ENCODE measurements at places on chromosomes 7 and 10. TPM values are rescaled to one million over a fixed set of nuclear protein-coding genes. Genes with fewer than 3 reads are reported as not detected.

HOXA3 gene
- not detected for total RNA-seq

NPFFR1 gene
- not detected for total RNA-seq

FFAR4 gene
- 0.24 TPM for total RNA-seq

FBXO24 gene
- total RNA-seq = 0.41 TPM

GPR141 gene
- total RNA-seq = 0.60 TPM

GATA3 gene
- total RNA-seq = 1.3 TPM

PTPRN2 gene
- total RNA-seq = 1.6 TPM

ZNF485 gene
- 1.8 TPM for total RNA-seq

CFAP46 gene
- 0.57 TPM for total RNA-seq

MYO1G gene
- total RNA-seq = 1.9 TPM

CUZD1 gene
- not detected for total RNA-seq

DNA sequence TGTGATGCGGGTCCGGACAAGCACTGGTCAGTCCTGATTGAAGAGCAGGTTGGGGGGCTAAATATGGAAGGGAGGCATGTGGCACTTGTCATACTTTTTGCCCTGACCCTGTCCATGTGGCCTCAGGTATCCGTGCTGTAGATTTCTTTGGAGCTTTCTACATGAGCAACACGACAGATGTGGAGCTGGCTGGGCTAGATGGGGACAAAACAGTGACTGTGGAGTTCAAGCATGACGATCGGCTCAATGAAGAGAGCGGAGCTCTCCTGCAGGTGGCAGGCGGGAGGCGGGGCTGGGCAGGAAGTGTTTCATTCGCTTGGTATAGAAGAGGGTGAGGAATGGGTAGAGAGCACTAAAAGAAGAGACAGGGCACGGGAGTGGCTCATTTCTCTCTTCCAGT, 13.0 kb upstream of the CHCHD1 start:
- DNase-seq = no peak

GRCh38 chr7:151624246-151624928, 104.7 kb upstream of the RHEB start:
- no peak for DNase-seq

DNA sequence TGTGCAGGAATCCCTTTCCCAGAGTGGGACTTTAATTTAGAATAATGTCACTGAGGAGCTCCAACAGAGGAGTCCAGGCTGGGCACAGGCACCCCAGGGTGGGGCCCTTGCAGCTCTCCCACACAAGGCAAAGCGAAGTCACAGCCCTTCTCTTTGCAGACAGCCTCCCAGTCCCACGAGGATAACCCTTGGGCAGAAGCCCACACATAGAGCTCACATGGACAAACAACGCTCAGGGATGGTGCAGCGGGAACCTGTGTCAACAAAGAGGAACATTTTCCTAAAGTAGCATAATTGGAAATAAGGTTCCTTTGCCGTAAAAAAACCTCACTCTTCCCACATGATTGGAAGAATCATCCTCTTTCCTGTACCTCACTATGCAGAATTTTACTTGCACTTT, 29.3 kb upstream of the GGCT start:
- DNase-seq = no peak

DNA sequence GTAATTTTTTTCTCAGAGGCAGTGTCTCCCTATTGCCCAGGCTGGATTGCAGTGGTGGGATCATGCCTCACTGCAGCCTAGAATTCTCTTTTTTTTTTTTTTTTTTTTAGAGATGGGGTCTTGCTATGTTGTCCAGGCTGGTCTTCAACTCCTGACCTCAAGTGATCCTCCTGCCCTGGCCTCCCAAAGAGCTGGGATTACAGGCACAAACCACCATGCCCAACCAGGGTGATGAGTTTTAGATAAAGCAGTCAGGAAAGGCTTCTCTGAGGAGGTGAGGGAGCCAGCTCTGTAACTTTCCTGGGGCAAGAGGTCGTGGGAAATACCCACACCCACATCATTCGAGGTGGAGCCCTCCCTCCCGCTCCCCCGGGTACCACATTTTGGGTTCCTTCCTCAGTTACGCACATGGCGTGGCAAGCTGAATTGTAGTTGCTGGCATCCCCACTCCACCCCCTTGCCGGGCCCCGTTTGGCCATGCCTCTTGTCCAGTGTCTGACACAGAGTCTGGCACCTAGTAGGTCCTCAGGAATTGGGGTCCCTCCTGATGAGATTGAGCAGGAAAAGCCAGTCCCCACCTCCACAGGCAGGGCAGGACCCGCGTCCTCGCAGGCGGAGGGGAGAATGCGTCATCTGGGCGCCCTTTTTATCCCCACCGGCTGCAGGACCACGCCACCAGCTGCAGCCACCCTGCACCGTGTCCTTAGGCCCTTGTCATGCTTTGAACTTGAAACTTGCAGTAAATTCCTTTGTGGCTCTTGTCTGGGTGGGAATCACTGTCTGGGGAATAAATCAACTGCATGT, 43.4 kb downstream of the CLIP2 start:
- no peak for DNase-seq

GRCh38 chr7:98420966-98421612, 20.2 kb upstream of the BAIAP2L1 start:
- DNase-seq = peak; percentile 76

DNA sequence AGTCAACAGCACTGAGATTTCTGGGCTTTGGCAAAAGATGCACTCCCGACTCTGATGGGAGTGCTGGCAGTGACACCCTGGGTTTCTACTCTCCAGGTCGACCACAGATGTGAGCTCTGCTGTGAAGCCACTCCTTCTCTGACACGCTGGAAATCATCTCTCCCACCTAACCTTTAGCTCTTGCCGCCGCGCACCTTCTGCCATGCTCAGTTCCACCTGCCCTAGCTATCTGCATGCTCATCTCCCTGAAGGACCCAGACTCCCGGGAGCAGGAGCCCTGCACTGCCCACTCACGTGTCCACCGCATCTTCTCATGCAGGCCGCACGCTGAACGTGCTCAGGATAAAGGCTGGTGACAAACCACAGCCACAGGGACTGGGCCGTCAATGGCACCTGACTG, 174.8 kb downstream of the TNS3 start:
- DNase-seq = no peak

DNA sequence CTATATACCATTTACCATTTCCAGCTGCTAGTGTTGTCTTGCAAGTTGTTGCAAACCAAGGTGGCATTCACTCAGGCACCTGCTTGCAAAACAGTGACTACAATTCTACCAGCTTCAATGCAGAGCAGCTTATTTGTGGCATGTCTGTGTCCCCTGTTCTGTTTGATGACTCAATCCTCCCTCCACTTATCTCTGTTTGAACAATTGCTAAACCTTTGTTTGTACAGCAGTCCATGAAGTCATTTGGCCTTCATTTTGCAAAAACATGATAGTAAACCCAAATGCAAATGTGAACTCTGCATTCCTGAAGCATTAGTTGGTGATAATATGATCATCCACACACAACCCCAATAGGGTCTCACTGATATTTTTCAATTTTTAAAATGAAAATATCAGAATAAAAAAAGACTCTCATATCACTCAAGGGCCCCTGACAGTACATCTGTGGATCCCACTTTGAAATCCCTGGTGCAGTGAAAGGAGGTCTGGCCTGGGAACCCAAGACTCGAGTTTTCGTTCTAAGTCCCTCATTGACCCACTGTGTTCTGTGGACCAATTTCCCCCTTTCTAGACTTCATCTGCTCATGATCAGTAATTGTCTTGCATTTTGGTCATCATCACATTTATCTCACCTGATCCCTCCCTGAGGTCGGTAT, 425.4 kb downstream of the RPS24 start:
- no peak for DNase-seq

- no peak for DNase-seq
Measured at GRCh38 chr7:117675497-117676435, 195.9 kb downstream of the CFTR start.

DNA sequence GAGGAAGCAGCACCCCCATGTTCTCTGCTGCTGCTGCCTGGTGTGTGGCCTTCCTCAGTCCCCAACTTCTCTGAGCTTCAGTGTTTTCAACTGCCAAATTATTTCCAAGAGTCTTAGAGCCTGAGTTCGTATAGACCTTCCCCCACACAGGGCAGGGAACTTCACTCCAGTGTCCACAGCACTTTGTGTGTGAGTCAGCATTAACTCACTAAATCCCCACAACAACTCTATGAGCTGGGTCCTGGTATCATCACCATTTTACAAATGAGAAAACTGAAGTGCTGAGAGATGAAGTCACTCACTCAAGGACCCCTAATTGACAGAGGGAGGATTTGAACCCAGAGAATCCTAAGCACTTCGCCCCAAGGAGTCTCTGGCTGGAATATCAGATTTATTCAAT, 48.3 kb downstream of the ADCYAP1R1 start:
- DNase-seq = no peak

DNA sequence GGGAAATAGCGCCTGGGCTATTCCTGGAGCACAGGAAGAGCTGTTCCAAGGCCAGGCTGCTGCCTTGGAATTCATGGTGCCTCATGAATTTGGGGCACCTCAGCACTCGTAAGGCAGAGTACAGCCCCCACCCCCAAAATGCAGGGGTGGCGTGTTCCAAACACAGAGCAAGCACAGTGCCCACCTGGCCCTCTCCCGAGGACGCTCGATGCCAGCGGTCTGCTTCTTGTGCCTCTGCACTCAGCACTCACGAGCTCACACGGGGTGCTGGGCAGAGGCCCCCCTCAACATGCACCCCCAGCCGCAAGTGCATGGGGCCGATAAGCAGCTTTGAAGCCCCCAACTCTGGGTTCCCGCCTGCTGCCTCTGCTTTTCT, 60.1 kb downstream of the ZRANB1 start:
- DNase-seq = no peak

GRCh38 chr10:72329290-72330068, 25.2 kb downstream of the DNAJB12 start:
- DNase-seq = peak; percentile 28

GRCh38 chr10:124446830-124447750, 2.7 kb downstream of the NKX1-2 start:
- DNase-seq = no peak

DNA sequence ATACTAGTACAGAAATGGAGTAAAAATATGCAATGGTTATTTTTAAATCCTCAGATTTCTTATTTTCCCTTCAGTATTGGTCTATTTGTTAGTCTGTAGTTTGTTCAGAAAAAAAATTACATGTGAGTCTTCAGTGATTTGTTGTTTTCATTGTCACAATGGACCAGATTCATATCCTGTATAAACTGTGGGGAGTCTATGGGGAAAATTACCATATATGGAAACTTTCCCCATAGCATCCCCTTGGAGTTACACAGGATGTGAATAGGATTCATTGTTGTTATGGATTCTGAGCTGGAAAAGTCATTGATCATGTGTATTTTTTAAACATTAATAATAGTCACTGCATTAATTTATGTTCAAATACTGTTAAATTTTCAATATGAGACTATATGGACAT, 72.6 kb downstream of the ST7 start:
- DNase-seq = no peak

DNA sequence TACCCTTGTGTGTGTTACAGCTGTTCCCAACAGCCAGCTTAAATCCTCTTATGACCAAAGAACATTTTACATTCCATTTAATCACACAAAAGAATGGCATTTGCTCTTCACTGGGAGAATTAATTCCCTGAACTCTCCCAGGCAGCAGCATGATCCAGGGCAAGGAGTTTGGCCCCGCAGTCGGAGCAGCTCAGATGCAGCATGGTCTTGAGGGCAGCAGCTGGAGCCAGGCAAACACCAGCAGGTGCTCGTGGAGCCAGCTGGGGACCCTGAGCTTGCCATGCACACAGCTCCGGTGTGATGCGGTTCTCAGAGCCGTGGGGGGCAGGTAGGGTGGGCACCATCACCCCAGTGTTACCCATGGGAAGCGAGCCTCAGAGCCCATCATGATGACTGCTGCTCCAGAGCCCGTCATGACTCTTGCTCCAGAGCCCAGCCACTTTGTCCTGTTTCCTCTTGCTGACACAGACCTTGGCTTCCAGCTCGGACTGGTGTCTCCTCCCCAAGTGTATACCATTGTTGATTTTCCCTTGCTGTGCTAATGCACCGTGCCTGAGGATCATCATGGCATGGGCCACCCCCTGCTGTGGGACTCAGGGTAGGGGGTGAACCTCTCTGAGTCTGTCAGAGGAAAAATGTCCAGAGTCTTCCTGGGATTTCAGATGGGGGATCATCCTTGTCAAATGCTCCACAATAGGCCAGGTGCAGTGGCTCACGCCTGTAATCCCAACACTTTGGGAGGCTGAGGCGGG, 75.8 kb downstream of the ZRANB1 start:
- no peak for DNase-seq

DNA sequence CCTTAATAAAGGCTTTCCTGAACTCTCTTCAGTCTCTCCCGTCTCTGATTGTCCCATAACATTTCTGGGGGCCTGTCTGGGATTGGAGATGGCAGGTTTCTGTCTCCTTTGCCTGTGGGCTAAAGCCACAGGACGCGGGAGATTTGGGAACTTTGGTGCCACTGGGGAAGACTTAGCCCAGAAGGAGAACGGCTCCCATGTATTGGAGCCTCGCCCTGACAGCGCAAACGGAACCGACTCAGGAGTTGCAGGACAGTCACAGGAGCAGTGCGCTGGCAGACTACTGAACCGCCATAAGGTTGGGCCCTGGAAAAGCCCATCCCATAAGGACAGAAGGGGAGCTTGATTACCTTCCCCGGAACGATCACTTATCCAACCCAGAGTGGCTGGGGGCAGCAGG, 7.1 kb upstream of the ZNF33B start:
- DNase-seq = no peak

- peak; percentile 72 for DNase-seq
Measured at GRCh38 chr7:37405603-37406122, 43.0 kb downstream of the ELMO1 start.

GRCh38 chr7:73606801-73607691, 17.3 kb downstream of the MLXIPL start:
- peak; percentile 86 for DNase-seq

GRCh38 chr7:240887-241421, 48.6 kb downstream of the FAM20C start:
- no peak for DNase-seq

DNA sequence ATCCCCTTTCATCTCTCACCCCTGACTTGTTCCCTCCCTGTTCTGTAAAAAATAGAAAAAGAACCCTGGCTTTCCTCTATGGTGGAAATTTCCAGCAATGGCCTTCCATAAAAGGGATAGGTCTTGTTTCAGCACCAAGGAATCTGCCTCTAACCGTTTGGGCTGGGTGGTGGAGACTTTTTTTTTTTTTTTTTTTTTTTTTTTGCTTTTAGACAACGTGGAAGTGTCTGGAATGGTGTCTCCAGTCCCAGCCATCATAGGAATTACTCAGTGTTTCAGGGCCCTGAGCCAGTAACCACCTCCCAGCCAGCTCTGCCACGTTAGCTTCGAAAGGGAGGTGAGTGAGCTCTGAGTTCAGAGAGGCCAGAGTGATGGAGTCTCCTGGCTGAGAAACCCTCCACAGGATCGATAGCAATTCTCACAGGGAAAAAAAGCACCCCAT, 97.3 kb upstream of the COL1A2 start:
- peak; percentile 64 for DNase-seq

DNA sequence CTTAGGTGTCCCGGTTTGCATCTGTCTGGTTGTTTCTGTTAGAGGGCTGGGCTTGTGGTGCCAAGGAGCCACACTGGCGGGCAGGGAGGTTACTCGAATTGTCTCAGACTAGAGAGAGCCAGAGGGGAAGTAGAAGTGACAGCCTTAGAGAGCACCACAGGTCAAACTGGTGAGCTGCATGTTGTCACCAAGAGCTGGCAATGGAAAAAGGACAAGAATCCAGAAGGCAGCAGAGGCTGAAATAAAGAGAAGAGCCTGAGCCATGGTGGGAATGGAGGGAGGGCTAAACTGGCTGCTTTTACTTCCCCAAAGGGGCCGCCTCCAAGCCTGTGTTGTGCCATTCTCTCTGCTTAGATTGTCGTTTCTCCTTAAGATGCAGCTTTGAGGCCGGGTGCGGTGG, 31.1 kb upstream of the RHBDD2 start:
- DNase-seq = no peak

Measured in Right ventricle myocardium inferior (tissue), 1 donor.